Colonic mucosa (tissue), 4 donors: ENCODE measurements at places on chromosomes 12 and 14.
A peak's percentile ranks its signal among the peaks of the same experiment; 100 is the strongest.

GRCh38 chr12:108616941-108617858 is 16.5 kb downstream of the SELPLG start:
- DNase-seq: no peak
- peaks cover 7% of the 10 kb centered on the region for H3K4me1 ChIP-seq
- no peaks in the 10 kb centered on the region for H3K27me3 ChIP-seq
- H3K4me3 ChIP-seq: no peak overlapping the region
- no peaks in the 10 kb centered on the region for H3K36me3 ChIP-seq

DNA sequence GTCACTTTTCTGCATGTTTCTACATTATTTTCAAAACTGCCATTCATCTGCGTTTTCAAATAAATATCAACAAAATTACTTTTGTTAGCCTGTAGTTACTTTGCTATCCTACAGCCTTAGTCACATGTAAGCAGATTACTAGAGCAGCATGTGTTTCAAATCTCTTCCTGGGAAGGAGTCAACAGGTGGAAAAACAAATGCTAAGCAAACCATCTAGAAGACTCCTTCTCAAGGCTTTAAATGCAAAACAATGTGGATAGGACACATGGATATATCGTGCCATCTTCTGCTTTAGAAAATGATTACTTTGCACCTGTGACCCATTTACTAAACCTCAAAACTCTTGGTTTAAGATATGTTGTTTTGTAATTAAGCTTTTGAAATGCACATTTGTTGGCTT is 108.9 kb downstream of the SSPN start:
- H3K36me3 ChIP-seq: no peaks in the 10 kb centered on the region
- H3K27me3 ChIP-seq: no peaks in the 10 kb centered on the region
- H3K4me3 ChIP-seq: no peak overlapping the region

- H3K36me3 ChIP-seq: no peaks in the 10 kb centered on the region
- no peaks in the 10 kb centered on the region for H3K4me1 ChIP-seq
- H3K27me3 ChIP-seq: no peaks in the 10 kb centered on the region
- no peak for DNase-seq
These were observed 66.6 kb upstream of the C14orf180 start for GRCh38 chr14:104512771-104513640.

- no peak overlapping the region for H3K27ac ChIP-seq
- H3K36me3 ChIP-seq: no peaks in the 10 kb centered on the region
- H3K27me3 ChIP-seq: no peaks in the 10 kb centered on the region
- DNase-seq: no peak
- H3K4me3 ChIP-seq: no peak overlapping the region
These were observed 179.1 kb downstream of the SOX5 start for GRCh38 chr12:23770202-23770938.

- H3K27me3 ChIP-seq: no peaks in the 10 kb centered on the region
- no peak overlapping the region for H3K27ac ChIP-seq
These were observed 201.0 kb upstream of the GZMB start for GRCh38 chr14:24834956-24835355.

DNA sequence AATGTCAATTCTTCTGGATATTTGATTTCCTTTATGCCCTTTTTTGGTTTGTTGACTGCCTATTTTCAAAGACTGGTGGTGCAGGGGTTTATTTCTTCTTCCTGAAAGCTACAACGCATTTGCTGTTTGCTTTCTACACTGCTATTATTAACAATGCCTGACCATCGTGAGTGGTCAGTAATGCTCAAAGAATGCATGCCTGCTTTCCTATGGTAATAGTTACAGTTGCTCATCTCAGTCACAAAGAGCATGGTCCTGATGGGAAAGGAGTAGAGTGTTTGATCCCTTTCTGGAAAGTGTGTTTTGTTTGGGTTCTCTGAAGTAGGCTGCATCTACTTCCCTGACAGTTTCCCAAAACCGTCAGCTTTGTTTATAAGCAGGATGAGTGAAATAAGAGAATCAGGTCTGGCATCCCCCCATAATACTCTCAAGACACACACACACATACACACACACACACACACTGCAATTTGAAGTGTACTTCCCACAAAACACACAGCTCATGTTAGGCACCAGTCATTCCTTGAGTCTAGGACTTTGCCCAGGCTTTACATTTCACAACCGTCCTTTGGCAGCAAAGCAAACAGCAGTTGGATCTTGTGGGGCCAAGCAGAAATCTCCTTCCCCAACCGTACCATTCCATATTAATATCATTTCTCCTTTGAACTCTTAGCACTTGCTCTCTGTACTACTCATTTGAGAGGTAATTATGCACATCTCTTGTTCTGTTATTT is 56.6 kb downstream of the SUDS3 start:
- H3K4me3 ChIP-seq: no peak overlapping the region
- no peaks in the 10 kb centered on the region for H3K36me3 ChIP-seq
- DNase-seq: peak; percentile 40
- no peaks in the 10 kb centered on the region for H3K4me1 ChIP-seq
- H3K27me3 ChIP-seq: no peaks in the 10 kb centered on the region

DNA sequence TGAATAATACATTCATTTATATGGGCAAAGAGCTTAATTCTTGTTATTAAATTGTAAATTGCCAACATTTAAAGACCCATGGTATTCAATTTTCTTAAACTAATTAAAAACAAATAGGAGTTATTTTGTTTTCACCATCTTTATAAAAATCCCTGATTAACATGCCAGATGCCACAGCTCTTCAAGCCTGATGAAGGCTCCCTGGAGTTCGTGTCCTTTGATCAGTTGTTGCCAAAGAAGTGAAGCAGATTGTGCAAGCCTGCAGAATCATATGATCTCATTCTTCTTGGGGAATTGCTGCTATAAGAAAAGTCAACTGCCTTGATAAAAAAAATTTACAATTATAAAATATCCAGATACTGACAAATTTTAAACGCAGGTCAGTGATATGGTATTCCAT is 288.3 kb upstream of the PPFIA2 start:
- no peak overlapping the region for H3K4me3 ChIP-seq
- no peak for DNase-seq
- H3K36me3 ChIP-seq: no peaks in the 10 kb centered on the region
- H3K27ac ChIP-seq: no peak overlapping the region
- H3K27me3 ChIP-seq: no peaks in the 10 kb centered on the region
- no peaks in the 10 kb centered on the region for H3K4me1 ChIP-seq

DNA sequence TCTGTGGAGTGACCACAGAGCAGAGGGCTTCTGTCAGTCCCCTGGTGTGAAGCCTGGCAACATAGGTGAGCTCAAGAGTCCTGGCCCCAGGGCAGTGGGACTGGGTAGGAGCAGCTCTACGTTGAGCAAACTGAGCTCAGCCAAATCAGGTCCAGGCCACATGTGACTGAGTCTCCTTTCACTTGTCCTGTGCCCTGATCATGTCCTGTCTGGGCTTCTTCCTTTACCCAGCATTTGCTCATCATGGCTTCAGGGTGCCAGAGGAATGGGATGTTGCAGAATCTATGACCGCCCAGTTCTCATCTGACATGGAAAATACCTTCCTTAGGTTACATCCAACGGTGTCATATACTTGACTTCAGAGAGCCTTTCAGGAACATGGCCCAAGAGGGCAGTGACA is 66.4 kb upstream of the GPATCH2L start:
- H3K27me3 ChIP-seq: no peaks in the 10 kb centered on the region
- DNase-seq: no peak
- H3K27ac ChIP-seq: no peak overlapping the region
- H3K4me3 ChIP-seq: no peak overlapping the region

GRCh38 chr12:105939181-105939721 is 199.5 kb downstream of the NUAK1 start:
- no peaks in the 10 kb centered on the region for H3K27me3 ChIP-seq
- H3K4me1 ChIP-seq: no peaks in the 10 kb centered on the region
- H3K4me3 ChIP-seq: no peak overlapping the region
- H3K27ac ChIP-seq: no peak overlapping the region

DNA sequence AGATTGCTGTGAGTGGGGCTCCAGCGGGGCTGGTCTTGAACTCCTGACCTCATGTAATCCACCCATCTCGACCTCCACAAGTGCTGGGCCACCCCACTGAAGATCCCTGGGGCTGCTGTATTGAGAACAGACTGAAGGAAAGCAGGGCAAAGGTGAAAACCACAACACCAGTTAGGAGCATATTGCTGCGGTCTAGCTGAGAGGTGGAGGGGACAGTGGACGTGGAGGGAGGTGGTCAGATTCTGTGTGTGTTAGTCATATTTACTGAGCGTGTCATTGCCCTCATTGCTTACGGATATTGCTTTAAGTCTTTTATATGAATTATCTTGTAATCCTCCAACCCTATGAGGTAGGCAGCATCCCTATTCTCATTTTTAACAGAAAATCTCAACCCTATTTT is 69.0 kb upstream of the OVCH1 start:
- no peak overlapping the region for H3K27ac ChIP-seq
- H3K27me3 ChIP-seq: no peaks in the 10 kb centered on the region
- H3K4me1 ChIP-seq: no peaks in the 10 kb centered on the region
- DNase-seq: no peak
- H3K36me3 ChIP-seq: no peaks in the 10 kb centered on the region
- H3K4me3 ChIP-seq: no peak overlapping the region

DNA sequence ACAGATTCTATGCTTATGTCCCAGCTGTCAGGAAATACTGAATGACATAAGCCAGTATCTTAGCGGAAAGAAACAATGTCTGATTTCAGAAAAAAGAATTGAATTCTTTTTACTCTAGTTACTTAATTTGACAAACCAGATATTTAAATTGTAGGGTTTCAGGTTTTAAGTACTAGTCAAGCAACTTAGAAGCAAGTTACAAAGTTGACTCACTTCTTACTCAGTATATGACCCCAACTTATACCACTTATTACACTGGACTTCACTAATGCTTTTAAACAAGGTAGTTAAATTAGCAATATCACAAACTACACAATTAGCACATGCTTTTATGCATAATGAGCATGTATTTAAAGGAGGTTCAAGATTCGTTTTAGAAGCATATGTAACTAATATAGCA is 7.1 kb downstream of the GMFB start:
- no peaks in the 10 kb centered on the region for H3K27me3 ChIP-seq
- H3K4me1 ChIP-seq: peaks cover 13% of the 10 kb centered on the region
- no peak for DNase-seq
- no peak overlapping the region for H3K27ac ChIP-seq
- H3K36me3 ChIP-seq: no peaks in the 10 kb centered on the region
- no peak overlapping the region for H3K4me3 ChIP-seq

GRCh38 chr14:94066089-94066676 is 14.8 kb downstream of the DDX24 start:
- H3K4me1 ChIP-seq: no peaks in the 10 kb centered on the region
- DNase-seq: peak; percentile 84

- no peaks in the 10 kb centered on the region for H3K4me1 ChIP-seq
- no peak overlapping the region for H3K4me3 ChIP-seq
- no peak overlapping the region for H3K27ac ChIP-seq
- H3K27me3 ChIP-seq: no peaks in the 10 kb centered on the region
These were observed 250.5 kb downstream of the DPF3 start for GRCh38 chr14:72643317-72643801.

GRCh38 chr12:93415723-93416464 is 25.9 kb downstream of the UBE2N start:
- no peaks in the 10 kb centered on the region for H3K27me3 ChIP-seq
- H3K27ac ChIP-seq: no peak overlapping the region
- peaks cover 5% of the 10 kb centered on the region for H3K4me1 ChIP-seq
- H3K36me3 ChIP-seq: no peaks in the 10 kb centered on the region
- H3K4me3 ChIP-seq: no peak overlapping the region

DNA sequence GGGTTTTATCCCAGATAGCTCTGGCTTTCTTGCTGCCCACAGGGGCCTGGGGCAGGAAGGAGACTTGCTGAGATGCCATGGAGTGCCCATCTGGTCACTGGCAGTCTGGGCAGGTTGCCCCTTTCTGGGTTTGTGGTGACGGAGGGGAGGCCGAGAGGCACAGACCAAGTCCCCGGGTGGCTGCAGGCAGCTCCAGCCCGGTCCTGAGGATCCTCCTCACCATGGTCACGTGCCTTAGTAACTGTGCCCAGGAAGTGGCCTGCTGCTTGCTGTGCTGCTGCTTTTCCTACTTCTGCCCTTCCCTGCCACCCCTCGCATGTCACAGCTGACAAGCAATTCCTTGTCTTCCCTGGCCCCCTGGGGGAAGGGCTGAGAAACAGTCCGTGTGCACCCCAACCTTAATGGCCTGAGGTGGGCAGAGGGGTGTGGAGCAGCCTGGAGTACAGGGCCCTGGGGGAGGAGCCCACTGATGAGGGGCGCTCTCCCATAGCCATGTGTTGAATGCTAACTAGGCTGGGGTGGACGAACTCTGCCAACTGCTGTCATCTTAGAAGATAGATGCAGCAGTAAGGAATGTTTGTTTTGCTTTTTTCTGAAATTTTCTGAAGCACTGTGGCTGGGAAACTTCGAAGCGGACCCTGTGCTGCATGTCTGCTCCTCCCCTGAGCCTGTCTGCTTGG is 54.9 kb upstream of the SRSF5 start:
- H3K27ac ChIP-seq: peak overlapping the region; percentile 65
- no peaks in the 10 kb centered on the region for H3K27me3 ChIP-seq
- DNase-seq: no peak
- H3K4me3 ChIP-seq: no peak overlapping the region
- peaks cover 26% of the 10 kb centered on the region for H3K4me1 ChIP-seq

DNA sequence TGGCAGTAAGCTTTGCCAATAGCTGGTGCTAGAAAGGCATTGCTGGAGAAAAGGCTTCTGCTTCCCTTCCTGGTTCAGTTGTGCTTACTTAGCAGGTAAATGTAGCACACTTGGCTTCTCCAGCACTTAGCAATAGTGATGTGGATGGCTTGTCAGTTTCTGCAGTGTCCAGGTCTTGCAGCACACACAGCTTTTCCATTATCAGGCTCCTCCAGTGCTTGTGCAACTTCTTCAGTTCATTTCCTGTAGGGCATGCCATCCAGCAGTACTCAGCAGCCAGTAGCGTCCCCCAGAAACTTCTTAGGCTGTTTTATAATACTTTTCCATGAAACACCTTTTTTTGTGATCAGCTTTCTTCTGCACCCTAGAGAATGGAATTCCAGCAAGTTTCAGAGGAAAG is 154.6 kb downstream of the SLC6A15 start:
- no peak for DNase-seq
- no peaks in the 10 kb centered on the region for H3K27me3 ChIP-seq
- no peak overlapping the region for H3K4me3 ChIP-seq
- H3K36me3 ChIP-seq: no peaks in the 10 kb centered on the region
- H3K4me1 ChIP-seq: no peaks in the 10 kb centered on the region
